HS-27A (cell line): ENCODE measurements at places on chromosomes 1 and 21.

DNA sequence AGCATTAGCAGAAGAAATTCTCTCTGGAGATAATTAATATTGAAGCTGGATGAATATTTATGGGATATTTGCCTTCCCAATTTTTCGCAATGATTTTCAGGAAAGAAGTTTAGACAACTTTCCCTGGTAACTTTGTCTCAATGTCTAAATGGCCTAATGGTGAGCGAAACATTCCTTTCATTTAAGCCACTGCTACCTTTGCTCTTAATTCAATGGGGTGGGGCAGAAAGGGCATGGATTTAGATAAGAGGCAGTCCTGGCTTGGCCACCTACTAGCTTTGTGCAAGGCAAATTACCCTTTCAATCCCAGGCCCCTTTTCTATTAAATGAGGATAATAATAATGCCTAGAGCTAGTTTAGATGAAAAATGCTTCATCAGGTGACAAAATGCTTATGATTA, 27.1 kb upstream of the LYST start:
- no peak for DNase-seq

- DNase-seq = no peak
Measured at GRCh38 chr1:108590957-108591356, 31.1 kb downstream of the EEIG2 start.

DNA sequence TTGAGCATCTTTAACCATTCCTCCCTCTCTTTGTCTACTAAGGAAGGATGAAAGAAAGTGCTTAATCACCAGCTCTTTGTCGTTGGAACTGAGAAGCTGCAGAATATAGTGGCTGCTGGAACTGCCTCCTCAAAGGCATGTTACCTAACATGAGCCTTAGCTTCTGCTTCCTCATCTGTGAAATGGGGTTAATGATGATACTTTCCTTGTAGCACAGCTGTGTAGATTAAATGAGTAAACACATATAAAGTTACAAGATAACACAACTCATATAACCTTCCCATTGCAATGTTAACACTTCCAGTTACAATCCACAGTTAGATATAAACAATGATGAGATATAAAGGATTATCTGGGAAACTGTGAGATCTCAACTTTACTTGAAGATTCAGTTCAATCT, 48.4 kb upstream of the ZNF326 start:
- no peak for DNase-seq

GRCh38 chr1:23618586-23619083, 59.3 kb upstream of the ID3 start:
- DNase-seq = no peak

DNA sequence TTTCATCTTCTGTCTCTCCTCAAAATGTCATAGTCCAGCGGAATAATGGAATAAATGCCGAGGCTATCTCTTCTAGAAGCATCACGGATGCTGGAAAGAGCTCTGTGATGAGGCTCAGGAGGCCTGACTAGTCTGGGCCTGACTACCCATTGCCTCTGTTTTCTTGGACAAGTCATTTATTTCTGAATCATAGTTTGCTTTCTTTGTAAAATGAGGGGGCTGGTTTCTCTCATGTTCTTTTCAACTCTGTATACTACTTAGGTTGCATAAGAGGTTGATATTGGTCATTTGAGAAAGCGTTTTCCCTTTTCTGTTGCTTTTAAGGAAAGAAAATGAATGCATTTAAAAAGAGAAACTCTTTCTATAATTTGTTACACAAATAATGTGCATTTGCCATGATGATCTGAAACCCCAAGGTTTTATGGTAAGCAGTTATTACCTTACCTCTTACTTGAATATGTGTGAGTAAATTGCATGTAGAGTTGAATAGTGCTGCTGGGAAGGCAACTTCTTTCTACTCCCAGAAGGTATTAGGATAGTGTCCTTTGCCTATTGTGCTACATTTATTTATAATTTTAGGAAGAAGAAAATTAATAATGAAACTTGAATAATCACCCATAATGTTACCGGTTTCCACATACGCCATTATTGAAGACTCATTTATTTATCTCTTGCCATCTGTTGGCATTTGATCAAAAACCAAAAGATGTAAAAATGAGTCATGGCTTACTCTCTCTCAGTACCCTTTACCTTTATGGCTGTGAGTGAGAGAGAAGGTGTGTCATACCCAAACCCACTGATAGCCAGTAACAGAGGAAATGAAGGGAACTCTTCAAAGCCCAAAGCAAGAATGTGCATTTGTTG, 179.1 kb downstream of the FASLG start:
- no peak for DNase-seq

GRCh38 chr21:34348890-34349519, 14.8 kb upstream of the KCNE2 start:
- no peak for DNase-seq

- no peak for DNase-seq
Measured at GRCh38 chr21:36487641-36488307, 7.9 kb upstream of the CLDN14 start.

- no peak for DNase-seq
Measured at GRCh38 chr1:72937905-72938304, 655.6 kb upstream of the NEGR1 start.

DNA sequence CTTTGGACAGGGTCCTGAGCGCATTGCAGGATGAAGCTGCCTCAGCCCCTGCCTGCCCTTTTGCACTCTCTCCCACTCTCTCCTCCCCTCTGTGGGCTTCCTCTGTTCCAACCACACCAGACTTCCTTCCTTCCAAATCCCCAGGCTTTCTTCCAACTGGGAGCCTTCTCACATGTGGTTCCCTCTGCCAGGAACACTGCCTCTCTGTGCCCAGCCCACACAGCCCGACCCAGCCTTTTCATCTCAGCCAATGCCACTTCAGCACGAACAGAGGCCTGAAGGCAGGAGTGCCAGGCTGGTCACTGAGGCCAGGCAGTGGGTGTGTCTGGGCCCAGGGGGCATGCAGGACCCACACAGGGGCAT, 5.9 kb downstream of the SELENON start:
- DNase-seq = no peak

DNA sequence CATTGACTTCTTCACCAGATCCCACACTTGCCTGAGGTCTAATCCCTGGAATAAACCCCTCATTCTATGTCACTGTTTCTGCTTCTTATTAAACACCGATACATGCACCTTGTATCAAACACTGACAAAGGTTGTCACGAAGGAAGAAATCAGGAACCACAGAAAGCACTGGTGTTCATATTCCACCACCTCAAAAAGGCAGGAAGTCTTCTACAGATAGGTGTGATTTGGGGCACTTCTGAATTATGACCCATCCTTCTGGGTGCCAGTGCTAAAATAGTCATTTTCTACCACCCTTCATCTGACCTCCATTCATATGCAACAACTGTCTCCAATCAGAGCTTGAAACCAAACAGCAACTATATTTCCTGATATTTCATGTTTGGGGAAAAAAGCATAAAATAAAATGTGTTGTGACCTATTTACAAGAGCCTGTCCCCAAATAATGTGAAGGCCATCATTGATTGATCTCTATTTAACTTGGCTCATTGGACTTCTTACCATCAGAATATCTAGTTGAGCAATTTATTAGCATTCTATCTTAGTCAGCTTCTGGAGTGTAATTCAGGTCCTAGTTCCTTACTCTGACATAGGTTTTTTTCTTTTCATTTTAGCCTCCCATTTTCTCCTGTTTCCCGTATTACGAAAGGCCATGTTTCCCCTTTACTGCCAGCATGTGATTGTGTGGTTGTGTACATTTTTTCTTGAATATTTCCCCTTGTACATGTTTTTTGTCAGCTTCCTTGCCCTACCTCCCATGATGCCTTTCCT, 43.1 kb downstream of the DUSP10 start:
- DNase-seq = no peak

GRCh38 chr1:116886291-116886878, 23.3 kb upstream of the PTGFRN start:
- no peak for DNase-seq

DNA sequence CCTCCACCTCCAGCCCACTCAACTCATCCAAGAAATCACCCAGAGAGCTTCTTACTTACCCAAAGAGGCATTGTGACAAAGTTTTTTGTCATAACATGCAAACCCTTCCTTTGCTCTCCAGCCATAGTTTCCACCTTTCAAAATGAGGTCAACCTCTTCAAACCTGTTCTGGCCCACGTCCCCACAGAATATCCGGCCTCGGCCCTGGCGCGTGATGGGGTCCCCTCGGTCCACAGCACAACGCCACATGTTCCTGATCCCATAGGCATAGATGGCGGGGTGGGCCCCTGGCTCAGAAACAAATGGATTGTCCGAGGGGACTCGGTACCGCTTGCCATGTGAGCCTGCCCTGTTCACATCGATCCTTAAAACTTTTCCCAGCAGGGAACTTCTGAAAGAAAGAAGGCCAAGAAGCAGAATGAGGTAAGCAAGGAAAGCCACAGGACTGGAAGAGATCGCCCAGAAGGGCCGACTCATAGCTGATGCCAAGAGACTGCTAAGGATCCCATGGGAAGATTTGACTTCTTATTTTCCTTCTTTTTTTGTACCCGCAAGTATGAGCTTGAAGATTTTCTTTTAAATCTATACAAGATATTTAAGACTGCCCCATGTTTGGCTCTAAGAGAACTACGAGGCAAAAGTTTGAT, 7.8 kb downstream of the HHIPL2 start:
- DNase-seq = no peak

DNA sequence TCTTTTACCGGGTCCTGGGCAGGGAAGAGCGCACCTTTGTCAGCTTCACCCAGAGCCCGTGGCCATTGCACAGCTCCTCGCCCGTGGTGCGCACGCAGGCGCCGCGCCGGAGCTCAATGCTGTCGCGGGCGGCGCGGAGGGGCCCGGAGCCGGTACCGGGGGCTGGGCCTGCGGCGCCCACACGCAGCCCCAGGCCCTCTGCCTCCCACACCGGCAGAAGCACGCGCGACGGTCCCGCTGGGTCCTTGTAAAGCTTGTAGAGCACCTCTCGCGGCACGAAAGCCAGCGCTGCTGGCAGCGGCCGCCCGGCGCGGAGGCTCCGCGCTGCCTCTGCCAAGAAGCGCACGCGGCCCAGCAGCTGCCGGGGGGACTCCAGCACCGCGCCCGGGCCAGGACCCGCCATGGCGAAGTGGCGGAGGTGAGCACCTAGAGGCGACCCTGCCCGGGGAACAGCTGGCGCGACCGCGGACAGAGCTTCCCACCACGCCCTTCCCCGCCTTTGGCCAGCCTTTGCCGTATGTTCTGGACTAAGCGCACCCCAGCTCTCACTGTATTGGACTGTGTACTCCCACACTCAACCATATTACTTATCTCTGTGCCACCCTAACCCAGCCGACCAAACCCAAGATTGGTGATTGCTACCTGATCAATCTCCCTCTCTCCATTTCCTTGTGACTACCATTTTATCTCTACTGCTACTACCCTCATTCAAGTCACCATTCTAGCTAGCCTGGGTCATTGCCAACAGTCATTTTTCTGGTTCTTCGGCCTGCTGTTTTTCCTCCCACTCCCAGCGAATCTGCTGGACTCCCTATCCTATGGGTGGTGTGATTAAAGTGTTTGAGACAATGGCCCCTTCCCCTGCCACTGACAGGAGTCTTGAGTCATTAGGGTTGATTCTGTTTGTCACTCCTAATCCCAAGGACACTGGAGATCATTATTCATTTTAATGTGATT, at the start of gene HECTD3:
HECTD3 (minus strand) TSS at position 470 of the 957 bp plus-strand sequence; CDS start at position 403, 67 bp downstream.
- peak; percentile 43 for DNase-seq

DNA sequence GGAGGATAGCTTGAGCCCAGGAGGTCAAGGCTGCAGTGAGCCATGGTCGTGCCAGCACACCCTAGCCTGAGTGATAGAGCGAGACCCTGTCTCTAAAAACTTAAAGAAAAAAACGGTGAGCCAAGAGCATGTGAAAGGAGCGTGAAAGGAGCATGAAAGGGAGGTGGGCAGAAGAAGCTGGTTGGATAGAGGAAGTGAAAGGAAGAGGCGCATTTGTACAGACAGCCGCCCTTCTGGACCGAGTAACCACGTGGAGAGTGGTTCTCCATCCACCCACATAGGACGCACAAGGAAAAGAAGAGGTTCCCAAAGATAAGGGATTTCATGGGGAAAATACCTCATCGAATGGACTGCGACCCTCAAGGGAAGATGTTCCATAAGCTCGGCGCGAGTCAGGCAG, 60.4 kb upstream of the IFNAR2 start:
- DNase-seq = no peak

DNA sequence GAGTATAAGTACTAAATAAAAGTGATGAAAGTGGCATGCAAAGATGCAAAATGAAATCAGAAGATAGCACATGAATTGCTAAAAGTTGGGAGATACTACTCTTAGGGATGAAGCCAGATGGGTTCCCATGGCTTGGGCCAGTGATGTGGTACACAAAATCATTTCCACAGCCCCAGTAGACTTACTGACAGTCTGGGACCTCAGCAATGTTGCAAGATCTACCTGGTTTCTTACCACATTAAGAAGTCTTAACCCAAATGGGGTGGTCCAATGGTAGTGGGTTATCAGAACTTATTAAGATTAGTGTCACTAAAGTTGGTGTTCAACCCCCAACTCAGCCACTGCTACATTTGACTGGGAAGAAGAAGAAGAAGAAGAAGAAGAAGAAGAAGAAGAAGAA, 227.7 kb upstream of the IRF2BP2 start:
- no peak for DNase-seq

DNA sequence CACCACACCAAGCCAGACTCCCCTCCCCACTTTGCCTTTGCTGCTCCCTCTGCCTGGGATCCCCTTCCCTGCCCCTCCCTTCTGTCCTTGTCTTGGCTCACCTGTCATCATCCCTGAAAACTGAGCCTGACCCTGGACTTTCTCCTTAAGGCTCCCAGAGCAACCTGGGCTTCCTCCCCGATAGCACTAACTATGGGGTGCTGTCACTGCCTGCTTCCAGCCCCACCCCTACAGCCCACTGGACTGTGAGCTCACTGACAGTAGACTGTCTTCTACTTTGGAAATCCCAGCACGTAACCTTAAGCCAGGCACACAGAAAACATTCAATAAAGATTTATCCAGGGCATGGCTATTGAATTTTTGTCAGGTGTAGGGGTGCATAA, 9.5 kb upstream of the CSF1 start:
- DNase-seq = no peak

- peak; percentile 46 for DNase-seq
Measured at GRCh38 chr1:32241001-32241763, 5.8 kb upstream of the FAM167B start.

GRCh38 chr1:203318229-203318517, 12.9 kb downstream of the BTG2 start:
- no peak for DNase-seq

GRCh38 chr21:45533846-45534635, 8.2 kb downstream of the SLC19A1 start:
- DNase-seq = no peak

- DNase-seq = no peak
Measured at GRCh38 chr1:211603191-211603701, 24.3 kb upstream of the SLC30A1 start.

GRCh38 chr1:174232761-174233160, 73.4 kb downstream of the RABGAP1L start:
- no peak for DNase-seq
